Fibroblast of the aortic adventitia (primary cell): ENCODE measurements at places on chromosomes 13 and 19. TPM values are rescaled to one million over a fixed set of nuclear protein-coding genes. Genes with fewer than 3 reads are reported as not detected.

The SIGLEC6 gene
- not detected in 2 replicates for total RNA-seq

The EXOSC5 gene
- total RNA-seq = 12.1 and 14.6 TPM in 2 replicates

The MAP2K2 gene
- total RNA-seq = 177 and 215 TPM in 2 replicates

The FFAR3 gene
- not detected in 2 replicates for total RNA-seq

DNA sequence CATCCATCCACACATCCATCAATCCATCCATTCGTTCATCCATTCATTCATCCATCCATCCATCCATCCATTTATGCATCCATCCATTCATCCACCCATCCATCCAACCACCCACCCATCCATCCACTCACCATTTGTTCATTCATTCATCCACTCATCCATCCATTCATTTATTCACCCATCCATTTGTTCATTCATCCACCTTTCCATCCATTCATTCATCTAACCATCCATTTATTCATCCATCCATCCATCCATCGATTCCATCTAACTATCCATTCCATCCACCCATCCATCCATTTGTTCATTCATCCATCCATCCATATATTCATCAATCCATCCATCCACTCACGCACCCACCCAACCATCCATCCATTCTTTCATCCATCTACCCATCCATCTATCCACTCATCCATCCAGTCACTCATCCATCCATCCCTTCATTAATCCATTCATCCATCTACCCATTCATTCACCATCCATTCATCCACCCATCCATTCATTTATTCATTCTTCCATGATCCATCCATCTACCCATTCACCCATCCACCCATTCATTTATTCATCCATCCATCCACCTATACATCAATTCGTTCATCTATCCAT lies 225.0 kb downstream of the TUBA3C start:
- no peak for DNase-seq

DNA sequence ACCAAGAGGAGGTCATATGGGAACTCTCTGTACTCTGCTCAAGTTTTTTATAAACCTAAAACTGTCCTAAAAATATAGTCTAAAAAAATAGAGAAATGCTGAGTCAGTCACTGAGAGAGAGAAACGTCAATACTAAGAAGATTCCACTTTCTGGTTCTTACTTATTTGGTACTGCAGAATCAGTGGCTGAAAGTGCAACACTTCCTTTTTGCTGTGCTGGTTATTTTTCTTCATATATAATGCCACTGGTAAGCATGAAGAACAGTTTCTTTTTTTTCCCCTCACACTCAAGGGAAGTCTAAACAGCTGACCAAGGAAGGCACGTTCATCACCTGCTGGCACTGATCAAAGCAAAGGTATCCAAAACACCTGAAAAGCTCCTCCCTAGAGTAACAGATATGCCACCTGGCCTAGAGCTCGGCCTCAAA lies 44.3 kb upstream of the N4BP2L1 start:
- peak; percentile 23 for DNase-seq

GRCh38 chr19:45670670-45671453 lies 2.8 kb downstream of the GIPR start:
- peak; percentile 53 for DNase-seq

GRCh38 chr13:99220199-99220935 lies 19.7 kb downstream of the UBAC2 start:
- no peak for DNase-seq

DNA sequence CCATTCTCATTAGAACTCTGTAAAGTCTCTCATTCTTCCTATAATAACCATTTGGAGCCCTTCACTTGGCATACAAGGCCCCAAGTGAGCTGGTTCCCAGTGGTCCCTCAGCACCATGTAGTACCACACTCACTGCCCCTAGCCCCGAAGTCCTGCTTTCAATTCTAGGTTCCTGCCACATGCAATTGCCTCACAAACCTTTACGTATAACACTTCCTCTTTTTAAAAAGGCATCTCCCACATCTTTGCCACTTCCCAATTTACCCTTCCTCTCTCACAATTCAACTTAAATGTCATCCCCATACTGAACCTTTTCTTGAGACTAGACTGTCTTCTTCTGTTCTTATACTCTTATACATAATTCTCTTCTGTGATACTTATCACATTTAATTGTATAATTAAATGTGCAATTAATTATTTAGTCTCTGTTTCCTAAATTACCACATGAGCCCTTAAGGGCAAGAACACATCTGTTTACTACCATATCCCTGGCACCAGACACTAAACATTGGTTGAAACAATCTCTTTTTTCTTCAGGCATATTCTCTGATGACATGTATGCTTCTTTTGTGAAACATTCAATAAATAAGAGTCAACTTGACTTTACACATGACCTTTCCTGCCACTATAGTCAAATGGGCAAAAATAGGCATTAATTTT lies 304.0 kb downstream of the SPRY2 start:
- no peak for DNase-seq

GRCh38 chr19:49780861-49781260 lies 14.1 kb downstream of the AP2A1 start:
- no peak for DNase-seq

GRCh38 chr19:14536926-14537692 lies 7.7 kb downstream of the TECR start:
- peak; percentile 61 for DNase-seq

DNA sequence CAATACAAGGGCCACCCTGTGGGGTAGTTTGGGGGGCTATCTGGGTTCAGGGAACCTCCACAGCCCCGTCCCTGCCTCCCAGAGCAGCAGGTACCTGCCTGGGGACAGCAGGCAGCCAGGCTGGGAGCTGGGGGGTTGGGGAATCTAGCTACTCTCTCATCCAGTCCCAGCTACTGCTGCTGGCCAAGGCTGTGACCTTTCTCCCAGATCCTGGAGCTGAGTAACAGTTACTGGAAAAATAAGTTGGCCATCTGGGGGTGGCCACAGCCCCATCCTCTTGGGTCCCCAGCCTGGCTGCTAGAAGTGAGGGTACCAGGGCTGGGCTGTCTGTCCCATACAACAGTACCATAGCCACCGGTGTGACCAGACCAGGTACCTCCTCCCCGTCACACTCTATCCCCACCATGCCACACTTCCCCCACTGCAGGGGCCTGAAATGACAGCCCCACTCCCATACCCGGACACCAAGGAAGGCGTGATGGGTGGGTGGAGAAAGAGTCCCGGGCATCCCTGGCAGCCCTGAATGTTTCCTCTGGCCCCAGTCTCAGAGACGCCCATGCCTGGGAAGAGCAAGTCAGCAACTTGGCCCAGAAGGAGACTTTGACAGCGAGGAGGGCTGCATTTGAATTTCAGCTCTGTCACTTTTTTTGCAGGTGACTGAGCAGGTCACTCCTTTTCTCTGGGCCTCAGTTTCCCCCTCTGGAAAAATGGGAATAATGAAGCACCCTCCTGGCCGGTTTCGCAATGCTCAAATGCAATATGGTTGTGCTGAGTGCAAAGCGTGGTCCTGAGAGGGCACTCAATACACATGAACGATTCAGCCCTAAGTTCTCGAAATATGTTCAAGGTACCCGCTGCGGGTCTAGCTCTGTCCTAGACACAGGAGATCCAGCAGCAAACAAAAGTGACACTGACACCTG lies 30.7 kb upstream of the NFIC start:
- peak; percentile 61 for DNase-seq

DNA sequence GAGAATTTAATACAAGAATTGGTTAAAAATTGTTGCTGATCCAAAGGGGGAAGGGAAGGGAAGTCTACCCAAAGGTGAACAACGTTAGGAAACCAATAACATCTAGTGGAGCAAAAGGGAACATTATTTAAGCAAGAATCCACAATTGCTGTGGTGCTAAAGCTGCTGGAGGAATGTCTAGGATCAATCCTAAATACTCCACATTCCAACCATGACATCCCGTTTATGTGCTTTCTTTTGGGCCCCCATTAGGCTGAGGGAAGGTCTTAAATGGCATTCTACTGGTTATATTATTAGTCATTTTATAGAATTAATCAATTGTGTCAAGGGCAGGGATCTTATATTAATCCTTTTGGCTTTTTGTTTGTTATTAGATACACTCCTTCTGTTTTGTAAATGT lies 39.9 kb upstream of the VWA8 start:
- peak; percentile 14 for DNase-seq

GRCh38 chr13:64099994-64100393 lies 2684.3 kb upstream of the PCDH20 start:
- no peak for DNase-seq

DNA sequence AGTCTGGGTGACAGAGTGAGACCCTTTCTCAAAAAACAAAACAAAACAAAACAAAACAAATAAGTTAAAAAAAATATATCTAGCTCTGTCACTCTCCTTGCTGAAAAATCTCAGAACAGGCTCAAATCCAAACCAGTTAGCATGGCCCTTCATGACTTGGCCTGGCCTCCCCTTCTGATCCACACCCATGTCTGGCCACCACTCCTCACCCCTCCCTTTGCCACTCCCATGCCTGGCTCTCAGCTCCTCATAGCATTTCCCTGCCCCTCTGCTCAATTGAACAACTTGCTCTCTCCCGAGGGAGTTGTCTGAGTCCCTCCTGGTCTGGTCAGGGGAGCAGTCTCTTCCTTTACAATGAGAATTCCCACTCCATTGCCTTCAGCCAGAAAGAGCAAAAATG lies 4.0 kb upstream of the GSX1 start:
- DNase-seq = no peak

GRCh38 chr13:50306156-50306555 lies 290.9 kb downstream of the KCNRG start:
- DNase-seq = no peak

DNA sequence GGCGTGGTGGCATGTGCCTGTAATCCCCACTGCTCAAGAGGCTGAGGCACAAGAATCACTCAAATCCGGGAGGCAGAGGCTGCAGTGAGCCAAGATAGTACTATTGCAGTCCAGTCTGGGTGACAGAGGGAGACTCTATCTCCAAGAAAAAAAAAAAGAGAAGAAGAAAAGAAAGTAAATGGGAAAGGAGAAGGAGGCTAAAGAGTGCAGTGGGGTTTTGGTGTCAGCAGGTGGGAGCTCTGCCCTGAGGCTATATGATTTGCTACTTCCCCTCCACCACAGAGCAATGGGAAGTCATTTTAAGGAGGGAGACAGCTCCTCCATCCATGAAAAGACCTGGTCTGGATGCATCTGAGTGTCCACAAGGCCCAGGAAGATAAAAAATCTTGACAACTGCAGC lies 23.1 kb downstream of the UNC13A start:
- no peak for DNase-seq

DNA sequence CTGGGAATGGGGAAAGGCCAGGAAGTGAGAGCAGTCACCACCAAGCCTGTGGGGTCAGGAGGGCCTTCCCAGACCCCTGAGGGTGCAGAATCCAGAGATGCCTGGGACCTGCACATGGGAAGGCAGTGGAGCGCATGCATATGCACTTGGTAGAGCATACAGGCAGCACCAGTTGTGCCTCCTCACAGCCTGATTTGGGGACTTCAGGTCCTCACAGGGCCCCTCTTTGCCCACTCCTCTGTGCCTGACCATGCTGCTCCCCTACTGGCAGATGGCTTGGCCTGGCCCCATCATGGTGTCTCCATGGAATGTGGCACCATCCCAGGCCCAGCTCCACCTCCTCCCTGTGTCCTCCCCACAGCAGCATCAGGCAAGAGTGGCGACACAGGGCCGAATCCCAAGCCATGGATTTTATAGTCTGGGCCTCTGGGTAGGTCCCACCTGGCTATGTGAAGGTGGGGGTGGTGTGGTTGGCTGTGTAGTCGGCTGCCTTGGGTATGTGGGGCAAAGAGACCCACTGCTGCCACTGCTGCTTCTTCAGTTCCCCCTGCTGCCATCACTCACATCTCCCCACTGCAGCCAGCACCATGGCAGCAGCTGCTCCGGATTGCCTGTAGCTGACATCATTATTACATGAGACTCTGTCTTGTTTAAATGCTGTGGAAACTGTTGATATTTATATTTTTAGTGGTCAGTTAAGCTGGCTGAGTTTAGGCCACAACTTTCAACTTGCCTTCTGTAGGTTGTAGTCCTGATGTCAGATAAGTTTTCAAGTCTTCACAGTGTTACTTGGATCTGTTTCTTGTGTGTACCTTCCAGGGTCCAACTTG lies 247.0 kb downstream of the GPC6 start:
- no peak for DNase-seq

GRCh38 chr13:31522396-31522795 lies 216.9 kb upstream of the RXFP2 start:
- no peak for DNase-seq

DNA sequence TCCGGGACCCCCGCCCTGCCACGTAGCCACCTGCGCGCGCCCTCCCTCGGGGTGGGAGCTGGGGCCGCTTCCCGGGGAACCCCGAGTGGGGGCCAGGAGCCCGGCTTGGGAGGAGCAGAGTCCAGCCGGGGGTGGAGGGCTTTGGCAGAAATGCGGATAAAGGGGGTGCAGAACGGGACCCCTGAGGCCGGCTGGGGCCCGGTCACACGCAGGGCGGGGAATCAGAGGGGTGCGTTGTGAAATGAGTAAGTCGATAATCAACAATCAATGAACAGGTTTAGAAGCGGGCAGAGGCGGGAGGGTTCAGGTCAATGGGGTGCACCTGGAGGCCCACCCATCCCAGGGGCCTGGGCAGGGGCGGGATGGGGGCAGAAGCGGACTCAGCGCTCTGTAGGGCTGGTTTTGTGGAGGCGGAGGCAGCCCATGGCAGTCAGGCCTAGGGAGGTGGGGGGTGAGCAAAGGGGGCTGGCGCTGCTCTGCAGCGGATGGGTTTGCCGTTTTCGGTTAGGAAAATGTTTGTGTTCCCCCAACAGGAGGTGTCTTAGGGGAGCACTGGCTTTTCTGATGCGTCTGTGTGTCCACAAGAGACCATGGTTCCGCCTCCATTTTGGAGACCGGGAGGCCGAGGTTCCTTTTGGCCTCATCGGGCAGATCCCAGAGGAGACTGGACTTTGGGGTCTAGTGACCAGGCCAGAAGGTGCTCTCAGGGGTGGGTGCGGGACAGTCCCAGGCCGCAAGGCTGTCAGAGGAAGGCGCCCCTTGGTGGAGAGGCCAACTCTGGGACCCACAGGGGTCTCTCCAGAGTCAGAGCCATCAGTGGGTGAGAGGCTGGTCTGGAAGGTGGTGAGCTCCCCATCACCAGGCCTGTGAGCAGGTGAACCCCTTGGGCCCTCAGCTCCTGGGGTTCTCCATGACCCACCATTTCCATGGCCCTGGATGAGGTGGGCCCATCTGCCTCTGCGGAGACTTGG lies 683 bp upstream of the DIRAS1 start:
- no peak for DNase-seq

DNA sequence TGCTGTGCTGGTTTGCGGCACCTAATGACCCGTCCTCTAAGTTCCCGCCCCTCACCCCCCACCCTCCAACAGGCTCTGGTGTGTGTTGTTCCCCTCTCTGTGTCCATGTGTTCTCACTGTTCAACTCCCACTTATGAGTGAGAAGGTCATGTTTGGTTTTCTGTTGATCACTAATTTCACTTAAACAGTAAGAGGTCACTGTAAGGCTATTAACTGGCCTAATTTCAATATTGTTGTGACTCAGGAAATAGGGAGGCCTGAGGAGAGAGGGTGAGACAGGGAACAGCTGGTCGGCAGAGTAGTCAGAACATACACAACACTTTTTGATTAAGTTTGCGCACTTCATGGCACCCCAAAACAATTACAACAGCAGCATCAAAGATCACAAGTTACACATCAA lies 15.6 kb downstream of the TUBGCP3 start:
- no peak for DNase-seq

GRCh38 chr13:91347996-91348905 lies 764 bp downstream of the MIR17HG start:
- peak; percentile 37 for DNase-seq
